ENCODE measurements at places on chromosomes 6 and 20. TPM values are rescaled to one million over a fixed set of nuclear protein-coding genes. Genes with fewer than 3 reads are reported as not detected.
A peak's percentile ranks its signal among the peaks of the same experiment; 100 is the strongest.

GRCh38 chr20:62232194-62232593 is 6.1 kb upstream of the OSBPL2 start:
- no peak for DNase-seq

GRCh38 chr6:163199371-163199770 is 215.1 kb upstream of the QKI start:
- DNase-seq = no peak

DNA sequence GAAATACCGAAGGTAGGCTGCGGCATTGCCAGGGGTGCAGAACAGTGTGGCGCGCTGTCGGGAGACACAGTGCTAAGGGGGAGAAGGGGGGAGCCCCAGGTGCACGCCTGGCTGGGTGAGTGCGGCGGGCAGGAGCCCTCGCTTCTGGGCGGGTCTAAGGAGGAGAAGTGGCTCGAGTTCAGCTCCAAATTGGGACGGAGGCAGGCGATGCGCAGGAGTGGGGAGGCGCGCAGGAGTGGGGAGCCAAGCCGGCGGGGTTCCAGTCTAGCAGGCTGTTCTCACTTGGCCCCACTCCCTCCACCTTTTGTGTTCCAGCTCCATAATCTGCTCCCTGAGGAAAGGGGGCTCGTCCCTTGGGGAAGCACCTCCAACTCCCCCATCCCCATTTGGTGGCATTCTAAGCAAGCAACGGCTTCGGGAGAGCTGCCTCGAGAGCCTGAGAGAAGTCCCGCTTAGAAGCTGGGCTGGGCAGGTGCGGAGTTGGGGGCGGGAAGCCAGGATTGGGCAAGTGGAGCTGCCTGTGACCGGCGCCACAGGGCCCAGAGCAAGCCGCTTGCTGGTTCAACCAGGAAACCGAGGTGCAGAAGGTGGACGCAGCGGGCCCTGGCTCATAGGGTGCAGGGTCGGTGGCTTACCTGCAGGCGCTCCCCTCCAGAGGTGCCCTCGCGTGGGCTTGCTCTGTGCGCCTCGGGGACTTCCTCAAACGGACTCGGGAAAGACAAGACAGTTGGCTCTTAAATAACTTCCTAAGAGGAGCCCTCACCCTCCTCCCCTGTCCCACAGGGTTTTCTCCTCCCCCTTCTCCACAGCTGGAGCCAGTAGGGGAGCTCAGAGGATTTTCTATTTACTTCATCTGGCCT is at the start of gene F13A1:
TSS of gene F13A1 (minus strand) at position 711 of the 860 bp plus-strand sequence. CDS start 1,998 bp downstream, outside the sequence.
- DNase-seq = no peak

- DNase-seq = peak; percentile 96
Measured at GRCh38 chr20:543369-544152, at the start of gene CSNK2A1. CSNK2A1 (minus strand) TSS chr20:543790; CDS start chr20:508551, 35,239 bp downstream.

Gene EPHA7
- total RNA-seq = not detected

- peak; percentile 43 for DNase-seq
Measured at GRCh38 chr20:29079769-29080690, 2177.4 kb upstream of the DEFB115 start.

DNA sequence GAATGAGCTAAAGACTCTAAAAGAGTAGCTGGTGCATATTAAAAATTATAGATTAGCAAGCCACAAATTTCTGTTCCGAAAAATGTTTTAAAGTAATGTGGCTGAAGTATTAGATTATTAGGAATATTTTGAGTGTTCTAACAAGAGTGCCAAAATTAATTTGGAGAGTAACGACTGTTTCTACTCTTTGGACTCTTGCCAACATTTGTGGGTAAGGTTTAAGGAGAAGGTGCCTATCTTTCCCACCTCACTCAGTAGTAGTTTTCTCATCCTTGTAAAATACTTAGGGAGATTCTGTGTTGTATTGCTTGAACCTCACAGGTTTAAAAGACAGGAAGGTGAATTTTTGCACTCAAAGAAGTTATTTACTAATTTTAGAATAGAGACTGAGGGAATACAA is 5.0 kb downstream of the HSF2 start:
- no peak for DNase-seq

- no peak for DNase-seq
Measured at GRCh38 chr20:53379014-53379832, 214.4 kb downstream of the ZNF217 start.

- DNase-seq = no peak
Measured at GRCh38 chr6:128204616-128205015, 303.8 kb upstream of the THEMIS start.

GRCh38 chr20:50005471-50005981 is 22.7 kb downstream of the SNAI1 start:
- no peak for DNase-seq

Gene ZSCAN23
- 1.1 TPM for total RNA-seq

Gene MCCD1
- total RNA-seq = not detected

DNA sequence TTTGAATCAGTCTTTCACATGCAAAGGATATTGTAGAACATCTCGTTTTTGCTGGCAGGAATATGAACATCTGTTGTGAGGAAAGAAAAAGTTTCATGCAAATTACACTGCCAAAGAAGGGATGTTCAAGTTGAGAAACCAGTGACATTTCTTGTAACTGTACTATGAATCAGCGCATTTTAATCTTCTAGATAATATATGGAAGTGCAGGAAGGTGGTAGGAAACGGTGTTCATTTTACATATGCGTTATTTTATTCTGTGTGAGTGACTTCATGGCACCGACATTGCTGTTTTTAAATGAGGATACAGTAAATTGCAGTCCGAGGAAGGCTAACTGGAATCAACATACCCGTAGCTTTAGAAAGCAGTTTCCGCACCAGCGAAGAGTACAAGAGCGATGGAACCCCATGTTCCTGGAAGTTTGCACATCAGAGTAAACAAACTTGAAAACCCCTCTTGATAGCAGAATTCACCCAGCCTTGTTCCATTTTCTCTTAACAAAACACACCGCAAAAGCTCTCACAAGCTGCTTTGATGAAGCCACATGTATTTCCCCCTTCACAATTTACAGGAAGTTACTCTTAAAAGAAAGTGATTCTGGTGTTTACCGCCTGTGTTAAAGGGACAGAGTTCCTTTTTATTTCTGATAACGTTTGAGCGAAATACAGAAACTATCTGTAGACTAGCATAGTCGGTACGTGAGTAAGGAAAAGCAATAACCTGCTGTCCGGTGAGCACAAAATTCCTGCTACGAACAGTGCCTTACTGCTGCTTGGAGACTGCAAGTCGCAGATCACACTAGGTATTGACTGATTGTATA is 11.5 kb downstream of the PRDM1 start:
- DNase-seq = peak; percentile 68

GRCh38 chr6:22150368-22151035 is 146.3 kb downstream of the PRL start:
- no peak for DNase-seq

Gene TNFRSF6B
- total RNA-seq = not detected

DNA sequence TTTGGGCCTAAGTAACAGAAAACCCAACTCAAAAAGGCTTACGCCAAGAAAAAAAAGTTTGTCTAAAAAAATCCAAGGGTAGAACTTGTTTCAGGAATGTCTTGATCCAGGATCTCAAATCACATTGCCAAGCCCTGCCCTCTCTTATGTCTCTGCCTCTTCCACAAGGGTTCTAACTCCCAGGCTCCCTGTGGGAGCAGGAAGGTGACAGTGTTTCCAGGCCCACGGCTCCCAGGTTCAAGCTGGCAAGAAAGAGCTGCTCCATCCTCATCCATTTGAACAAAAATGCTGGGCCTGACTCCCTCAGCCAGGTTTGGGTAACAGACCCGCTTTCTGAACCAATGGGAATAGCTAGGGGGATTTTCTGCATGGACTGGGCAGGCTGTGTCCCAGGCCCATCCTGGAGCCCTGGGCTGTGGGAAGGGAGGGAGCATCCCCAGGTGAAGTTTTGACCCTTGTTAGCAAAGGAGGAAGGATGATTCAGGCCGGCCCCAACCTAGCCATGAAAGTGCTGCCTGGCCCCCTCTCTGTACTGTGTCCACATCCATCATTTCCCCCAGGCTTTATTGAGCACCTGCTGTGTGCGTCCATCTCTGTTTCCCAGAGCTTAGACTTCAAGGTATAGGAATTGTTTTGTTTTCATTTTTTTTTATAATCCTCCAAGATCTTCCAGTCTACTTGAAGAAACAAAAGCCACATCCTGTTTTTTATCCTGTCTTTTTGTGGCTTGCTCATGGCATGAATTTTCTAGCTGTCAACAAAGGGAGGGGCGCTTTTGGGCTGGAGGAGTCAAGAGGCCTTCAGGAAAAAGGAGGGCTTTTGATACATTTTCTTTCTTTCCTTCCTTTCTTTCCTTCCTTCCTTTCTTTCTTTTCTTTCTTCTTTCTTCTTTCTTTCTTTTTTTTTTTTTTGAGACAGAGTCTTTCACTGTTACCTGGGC is 159.8 kb downstream of the TFAP2C start:
- no peak for DNase-seq

- no peak for DNase-seq
Measured at GRCh38 chr6:130466052-130466747, 100.4 kb downstream of the TMEM200A start.

- DNase-seq = no peak
Measured at GRCh38 chr20:13515796-13516558, 122.8 kb downstream of the TASP1 start.

Gene CCDC170
- total RNA-seq = not detected

Gene HTR1B
- not detected for total RNA-seq

DNA sequence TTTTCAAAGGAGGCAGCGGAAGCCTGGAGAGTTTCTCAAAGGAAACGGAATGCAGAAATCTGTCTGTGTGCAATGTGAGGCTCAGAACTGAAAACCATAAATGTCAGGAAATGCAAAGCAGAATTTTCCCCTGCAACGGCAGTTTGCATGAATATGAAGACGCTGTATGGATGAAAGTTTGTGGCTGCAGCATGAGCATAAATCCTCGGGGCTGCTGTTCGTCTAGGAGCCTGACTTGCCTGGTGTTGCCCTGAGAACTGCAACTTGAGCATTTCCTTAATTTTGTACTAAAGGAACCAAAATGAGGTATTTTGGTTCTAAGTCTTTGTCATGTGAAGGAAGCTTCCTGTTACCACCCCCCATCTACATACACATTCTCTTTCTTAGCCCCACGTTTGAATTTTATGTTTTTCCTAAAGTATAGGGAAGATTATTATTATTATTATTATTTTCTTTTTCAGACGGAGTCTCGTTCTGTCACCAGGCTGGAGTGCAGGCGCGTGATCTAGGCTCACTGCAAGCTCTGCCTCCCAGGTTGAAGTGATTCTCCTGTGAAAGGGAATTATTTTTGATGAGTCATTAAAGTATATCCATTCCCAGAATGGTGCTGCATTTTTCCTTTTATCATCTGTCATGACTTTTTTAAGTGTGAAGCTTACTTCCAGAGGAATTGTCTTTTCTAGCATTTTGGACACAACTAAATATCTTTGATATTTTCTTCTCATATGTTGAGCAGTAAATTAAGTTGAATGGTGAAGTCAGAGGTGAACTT is 33.1 kb downstream of the MTHFD1L start:
- DNase-seq = no peak

Gene TMEM200A
- total RNA-seq = 0.20 TPM

- no peak for DNase-seq
Measured at GRCh38 chr6:42923666-42924065, 5.6 kb upstream of the CNPY3 start.

Gene UBD
- 0.67 TPM for total RNA-seq

DNA sequence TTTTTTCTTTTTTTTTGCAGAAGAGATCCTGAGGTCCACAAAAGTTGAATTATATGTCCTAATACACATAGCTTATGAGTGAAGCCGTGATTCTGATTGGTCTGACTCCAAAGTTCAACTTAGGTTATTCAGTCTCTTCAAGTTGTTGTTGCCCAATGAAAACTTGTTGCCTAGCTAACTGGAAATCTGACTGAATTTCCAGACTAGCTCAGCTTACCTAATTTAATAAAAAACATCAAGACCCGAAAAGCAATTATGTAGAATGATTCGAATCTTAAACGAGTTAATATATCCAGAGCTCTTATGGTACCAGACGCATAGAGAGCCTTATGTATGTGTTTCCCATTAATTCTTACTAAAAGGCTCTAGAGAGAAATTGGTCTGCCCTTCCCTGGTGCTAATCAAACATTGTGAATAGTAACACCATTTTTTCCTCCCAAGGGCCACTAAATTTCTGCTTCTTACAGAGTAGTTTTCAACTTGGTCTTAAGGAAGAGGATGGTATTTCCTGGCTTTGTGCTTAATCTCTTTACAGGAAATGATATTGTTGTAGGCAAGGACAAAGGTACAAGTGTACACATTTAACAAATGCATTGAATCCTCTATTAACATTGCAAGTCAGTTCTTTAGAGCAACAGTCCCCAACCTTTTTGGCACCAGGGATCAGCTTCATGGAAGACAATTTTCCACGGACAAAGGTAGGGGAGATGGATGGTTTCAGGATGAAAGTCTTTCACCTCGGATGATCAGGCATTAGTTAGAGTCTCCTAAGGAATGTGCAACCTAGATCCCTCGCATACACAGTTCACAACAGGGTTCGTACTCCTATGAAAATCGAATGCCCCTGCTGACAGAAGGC is 107.9 kb downstream of the TSHZ2 start:
- no peak for DNase-seq

Gene WFDC5
- total RNA-seq = not detected

DNA sequence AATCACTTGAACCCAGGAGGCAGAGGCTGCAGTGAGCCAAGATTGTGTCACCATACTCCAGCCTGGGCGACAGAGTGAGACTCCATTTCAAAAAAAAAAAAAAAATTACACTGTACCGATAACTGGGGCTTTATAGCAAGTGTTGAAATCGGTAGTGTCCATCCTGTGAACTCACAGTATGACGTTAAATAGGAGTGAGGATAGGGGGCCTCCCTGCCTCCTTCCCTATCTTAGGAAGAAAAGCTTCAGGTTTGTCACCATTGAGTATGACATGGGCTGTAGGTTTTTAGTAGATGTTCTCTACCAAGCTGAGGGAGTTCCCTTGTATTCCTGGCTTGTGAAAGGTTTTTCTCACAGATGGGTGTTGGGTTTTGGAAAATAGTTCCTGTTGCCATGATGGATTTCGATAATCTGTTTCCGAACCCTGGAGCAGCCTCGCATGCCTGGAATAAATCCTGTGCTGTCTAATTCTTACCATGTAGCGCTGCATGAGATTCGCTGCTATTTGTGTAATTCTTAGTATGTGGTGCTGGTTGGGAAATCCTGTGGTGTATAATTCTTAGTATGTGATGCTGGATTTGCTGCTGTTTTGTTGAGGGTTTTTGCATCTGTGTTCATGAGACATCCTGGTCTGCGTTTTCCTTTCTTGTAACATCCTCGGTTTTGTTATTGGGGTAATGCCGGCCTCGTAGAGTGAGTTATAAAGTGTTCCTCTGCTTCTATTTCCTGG is 23.6 kb downstream of the NTSR1 start:
- no peak for DNase-seq

Gene DDO
- not detected for total RNA-seq

- DNase-seq = no peak
Measured at GRCh38 chr6:20437639-20438038, 36.0 kb downstream of the E2F3 start.

GRCh38 chr6:14542670-14543366 is 425.2 kb downstream of the CD83 start:
- DNase-seq = peak; percentile 92

Gene APCDD1L
- total RNA-seq = not detected

Measured in activated CD8-positive, alpha-beta T cell treated with anti-CD3 and anti-CD28 coated beads for 36 hours (primary cell).